Urinary bladder (tissue), 4 donors: ENCODE measurements at places on chromosomes 6 and 20. TPM values are rescaled to one million over a fixed set of nuclear protein-coding genes. Genes with fewer than 3 reads are reported as not detected.

HLA-DRB1 gene
- 107 TPM for polyA plus RNA-seq

DNA sequence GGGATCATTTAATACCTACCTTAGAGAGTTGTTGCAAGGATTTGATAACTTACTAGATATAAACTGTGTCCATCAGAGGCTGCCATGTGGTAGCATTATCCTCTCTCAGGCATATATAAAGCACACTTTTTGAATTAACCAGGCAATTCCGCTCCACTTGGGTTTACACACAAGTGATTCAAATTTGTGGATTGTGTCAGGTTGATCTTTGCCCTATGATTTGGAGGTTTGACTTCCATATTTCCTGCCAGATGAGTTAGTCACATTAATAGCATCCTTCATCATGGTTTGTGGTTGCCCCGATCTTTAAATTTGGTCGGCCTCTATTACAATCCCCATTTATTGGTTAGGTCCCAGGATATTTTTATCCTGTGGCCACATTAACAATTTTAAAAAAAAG is 44.8 kb upstream of the CTAGE9 start:
- no peak for DNase-seq

DEFB132 gene
- polyA plus RNA-seq: 0.04 TPM

RALGAPB gene
- polyA plus RNA-seq: 15.0 TPM

GRCh38 chr6:41059556-41059955 is 6.6 kb downstream of the APOBEC2 start:
- no peak for DNase-seq

GRCh38 chr20:37528446-37529213 is 954 bp upstream of the BLCAP start:
- DNase-seq: no peak

ADGRF5 gene
- polyA plus RNA-seq: 16.2 TPM

DNA sequence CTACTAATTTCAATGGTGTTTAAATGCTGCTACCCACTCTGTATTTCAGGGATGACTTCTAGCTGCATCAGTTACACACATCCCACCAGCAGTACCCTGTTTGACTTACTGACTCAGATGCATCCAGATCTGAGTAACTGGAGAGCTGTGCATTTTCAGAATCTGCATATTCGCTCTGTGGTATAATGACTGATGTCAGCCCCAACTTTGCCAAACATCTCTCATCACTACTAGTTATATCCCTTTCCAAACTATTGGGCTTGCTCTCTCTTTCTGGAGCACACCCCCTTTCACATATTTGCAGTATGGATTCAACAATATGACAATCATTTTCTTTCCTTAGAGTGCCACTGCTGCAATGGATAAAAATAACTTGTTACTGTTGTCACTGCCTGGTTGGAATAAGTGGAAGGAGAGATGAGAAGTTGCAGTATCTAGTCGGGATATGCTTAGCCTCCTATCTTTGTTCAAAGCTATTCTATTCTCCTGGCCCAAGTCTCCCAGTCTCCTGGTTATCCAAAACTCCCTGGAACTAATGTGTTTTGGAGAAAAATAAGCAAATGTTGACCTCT is 3.3 kb upstream of the RSPO3 start:
- no peak for DNase-seq

- no peak for DNase-seq
Observed at GRCh38 chr6:144665932-144666450, 380.9 kb downstream of the UTRN start.

CALHM6 gene
- polyA plus RNA-seq: 7.1 TPM

DNA sequence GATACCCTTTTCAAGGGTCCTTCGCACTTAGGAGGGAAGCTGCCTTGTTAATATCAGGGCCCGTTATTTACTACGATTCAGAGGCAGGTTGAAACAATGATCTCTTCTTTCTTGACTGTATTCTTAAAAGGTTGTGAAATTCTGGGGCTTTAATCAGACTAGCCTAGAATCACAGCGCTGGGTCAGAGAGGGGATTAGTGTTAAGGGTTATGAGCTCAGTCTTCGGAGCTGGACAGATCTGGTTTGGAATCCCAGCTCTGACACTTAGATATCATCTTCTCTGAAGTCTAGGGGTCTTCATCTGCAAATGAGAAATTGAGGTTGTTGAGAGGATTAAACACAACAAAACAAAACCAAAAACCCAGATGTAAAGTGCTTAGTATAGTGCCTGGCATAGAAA is 77.4 kb downstream of the CD83 start:
- no peak for DNase-seq

CAPN11 gene
- 1.1 TPM for polyA plus RNA-seq

TCF15 gene
- polyA plus RNA-seq: 0.65 TPM

DNA sequence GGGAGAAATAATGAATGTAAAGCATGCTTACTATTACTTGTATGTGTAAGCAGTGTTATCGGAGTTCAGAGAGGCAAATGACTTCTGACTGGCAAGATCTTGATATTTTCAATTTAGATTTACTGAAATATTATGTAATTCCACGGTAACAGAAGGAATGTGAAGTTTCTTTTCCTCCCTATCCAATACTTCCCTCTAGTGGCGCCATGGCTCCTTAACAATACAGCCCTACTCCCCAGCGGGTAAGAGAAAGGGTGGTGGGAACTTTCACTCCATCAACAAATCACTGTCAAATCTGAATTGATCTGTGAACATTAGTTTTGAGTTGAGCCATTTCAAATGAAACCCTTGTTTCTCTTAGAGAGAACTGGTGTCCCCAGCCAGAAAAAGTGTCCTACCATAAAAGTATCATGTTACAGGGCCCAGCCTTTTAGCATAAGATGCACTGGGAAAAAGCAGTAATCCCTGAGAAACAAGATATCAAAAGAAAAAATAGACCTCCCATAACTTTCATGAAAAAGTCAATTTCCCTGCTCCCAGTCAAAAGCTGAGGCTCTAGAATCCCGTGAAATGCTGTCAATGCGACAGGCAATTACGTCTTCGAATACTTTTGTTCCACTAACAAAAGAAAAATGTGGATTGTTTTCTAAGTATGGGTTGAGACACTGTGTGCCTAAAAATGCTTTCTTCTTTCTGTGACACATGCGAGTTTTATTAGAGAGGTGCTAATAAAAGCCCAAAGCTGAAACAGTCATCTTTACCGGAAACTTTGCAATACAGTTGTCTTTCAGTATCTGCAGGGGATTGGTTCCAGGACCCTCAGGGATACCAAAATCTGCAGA is 12.9 kb downstream of the COX7A2 start:
- no peak for DNase-seq

TAAR8 gene
- polyA plus RNA-seq: not detected

DNA sequence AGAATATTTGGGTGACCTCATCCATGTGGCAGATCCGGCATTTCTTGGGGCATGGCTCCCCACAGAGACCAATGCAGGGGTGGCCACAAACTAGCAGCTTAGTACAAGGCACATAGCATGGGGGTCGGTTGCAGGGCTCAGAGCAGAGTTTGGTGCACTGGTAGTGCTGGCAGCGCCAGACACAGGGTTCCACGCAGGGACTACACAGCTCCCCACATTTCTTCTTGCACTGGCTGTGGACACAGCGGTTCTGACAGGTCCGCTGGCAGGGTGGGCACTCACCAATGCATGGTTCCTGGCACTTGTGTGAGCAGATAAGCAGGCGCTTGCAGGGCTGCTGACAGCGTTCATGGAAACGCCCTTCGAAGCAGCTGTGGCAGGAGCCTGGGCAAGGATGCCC is 29.1 kb downstream of the DDX27 start:
- no peak for DNase-seq

SPTLC3 gene
- polyA plus RNA-seq: 3.1 TPM

DNA sequence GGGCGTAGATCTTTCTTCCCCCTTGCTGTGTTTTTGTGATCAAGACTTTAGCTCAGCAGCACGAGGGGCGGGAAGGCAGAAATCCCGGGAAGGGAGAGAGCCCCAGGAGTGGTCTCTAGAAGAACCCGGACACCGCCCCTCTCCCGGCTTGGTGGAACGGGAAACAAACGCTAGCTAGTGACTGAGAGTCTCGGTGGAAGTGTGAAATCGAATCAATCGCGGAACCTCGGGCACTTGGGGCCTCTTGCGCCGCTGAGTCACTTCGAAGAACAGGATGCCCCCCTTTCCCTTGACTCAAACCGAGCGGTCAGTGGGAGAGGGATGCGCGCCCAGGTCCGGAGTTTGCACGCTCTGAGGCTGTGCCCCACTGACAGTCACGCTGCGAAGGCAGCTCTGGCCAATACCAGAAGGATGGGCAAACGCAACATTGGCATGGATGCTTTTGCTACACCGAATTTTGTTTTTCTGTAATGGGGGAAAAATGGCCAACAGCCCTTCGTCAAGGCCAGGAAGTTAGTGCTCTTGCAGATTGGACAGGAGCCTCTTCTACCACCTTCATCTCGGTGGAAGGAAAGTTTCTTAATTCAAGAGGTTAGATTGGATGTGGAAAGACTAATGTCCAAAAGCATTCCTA is 1.6 kb upstream of the OLIG3 start:
- DNase-seq: no peak

DNA sequence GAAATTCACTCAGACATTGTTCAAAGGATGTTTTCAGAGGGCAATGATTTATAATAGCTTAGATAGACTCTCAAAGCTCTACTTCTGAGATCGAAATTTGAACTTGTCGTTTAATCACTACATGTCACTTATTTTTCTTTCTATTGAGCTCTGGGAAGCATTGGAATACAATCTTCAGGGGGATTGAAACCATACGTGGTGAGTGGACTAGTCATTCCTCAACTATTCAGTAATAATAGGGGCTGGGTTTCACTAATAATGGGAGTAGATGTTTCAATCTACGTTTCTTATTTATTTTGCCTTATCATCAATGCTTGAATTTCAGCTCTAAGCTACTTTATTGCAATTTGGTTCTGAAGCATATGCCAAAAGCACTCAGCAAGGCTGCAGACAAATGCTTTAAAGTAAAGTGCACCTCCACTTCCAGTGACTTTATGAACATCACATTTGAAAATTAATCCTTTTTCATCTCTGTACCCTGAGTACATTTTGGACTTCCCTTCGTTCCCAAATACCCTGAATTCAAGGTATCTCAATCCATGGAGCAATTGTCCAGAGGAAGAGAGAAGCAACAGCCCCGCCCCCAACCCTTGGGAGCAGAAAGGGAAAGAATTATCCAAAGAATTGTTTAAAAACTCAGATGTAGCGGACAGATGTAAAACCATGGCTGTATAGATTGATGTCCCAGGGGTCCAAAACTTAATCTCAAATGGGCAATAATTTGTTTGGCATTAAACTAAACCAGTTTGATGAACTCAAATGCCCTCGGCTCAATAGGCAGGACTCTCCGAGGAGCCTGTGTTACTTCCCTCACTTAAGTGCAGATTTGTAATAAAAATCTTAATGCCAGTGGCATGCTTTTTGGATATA is 68.1 kb downstream of the HFE start:
- peak; percentile 39 for DNase-seq

C6orf141 gene
- 2.3 TPM for polyA plus RNA-seq

ERVFRD-1 gene
- 0.22 TPM for polyA plus RNA-seq

GRCh38 chr6:137269347-137269746 is 50.2 kb upstream of the IFNGR1 start:
- DNase-seq: no peak

ME1 gene
- 23.4 TPM for polyA plus RNA-seq

DNA sequence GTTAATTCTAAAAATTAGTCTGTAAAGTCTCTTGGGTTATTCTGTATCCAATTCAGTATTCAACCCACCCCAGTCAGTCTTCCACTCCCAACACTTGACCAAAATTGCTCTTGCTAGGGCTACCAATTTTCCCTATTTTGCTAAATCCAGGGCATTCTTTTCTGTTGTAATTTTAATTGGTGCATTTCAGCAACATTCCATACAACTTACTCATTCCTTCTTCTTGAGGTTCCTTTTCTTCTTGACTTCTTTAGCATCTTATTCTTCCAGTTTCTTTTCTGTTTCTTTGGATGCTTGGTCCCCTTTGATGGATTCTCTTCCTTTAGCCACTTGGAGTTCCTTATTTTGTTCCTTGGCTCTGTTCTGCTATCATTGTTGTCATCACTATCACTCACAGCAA is 11.2 kb upstream of the GRM1 start:
- DNase-seq: no peak

GRCh38 chr20:19976595-19977372 is 40.4 kb upstream of the NAA20 start:
- no peak for DNase-seq

DNA sequence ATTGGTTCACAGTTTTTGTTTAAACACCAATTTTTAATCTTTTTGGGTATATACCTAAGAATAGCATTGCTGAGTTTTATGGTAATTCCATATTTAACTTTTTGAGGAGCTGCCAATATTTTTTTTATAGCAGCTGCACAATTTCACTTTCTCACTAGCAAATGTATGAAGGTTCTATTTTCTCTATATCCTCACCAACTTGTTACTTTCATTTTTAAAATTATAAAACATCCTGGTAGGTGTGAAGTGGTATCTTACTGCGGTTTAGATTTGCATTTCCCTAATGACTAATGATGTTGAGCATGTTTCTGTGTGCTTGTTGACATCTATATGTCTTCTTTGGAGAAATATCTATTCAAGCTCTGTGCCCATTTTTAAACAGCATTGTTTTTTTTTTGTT is 452.1 kb downstream of the GRIK2 start:
- no peak for DNase-seq

DNA sequence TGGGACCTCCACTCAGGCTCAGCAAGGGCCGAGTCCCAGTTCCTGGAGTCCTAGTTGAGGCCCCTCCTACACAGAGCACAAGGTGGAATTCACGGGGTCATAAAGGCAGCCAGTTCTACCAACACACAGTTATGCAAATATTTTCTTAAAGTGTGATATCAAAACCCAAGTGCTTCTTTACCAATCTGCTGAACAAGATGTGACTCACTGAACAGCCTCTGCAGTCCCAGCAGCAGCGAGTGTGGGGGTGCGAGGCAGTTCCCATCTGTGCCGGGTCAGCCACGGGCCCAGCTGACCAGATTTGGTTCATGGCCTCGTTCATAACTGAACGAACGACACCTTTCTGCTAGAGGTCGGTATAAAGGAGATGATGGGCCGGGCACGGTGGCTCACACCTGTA is 4.5 kb upstream of the TCEA2 start:
- no peak for DNase-seq

FOXC1 gene
- polyA plus RNA-seq: 4.2 TPM

FUT9 gene
- polyA plus RNA-seq: 0.23 TPM

- DNase-seq: no peak
Observed at GRCh38 chr6:16698162-16698533, 63.1 kb downstream of the ATXN1 start.

DNA sequence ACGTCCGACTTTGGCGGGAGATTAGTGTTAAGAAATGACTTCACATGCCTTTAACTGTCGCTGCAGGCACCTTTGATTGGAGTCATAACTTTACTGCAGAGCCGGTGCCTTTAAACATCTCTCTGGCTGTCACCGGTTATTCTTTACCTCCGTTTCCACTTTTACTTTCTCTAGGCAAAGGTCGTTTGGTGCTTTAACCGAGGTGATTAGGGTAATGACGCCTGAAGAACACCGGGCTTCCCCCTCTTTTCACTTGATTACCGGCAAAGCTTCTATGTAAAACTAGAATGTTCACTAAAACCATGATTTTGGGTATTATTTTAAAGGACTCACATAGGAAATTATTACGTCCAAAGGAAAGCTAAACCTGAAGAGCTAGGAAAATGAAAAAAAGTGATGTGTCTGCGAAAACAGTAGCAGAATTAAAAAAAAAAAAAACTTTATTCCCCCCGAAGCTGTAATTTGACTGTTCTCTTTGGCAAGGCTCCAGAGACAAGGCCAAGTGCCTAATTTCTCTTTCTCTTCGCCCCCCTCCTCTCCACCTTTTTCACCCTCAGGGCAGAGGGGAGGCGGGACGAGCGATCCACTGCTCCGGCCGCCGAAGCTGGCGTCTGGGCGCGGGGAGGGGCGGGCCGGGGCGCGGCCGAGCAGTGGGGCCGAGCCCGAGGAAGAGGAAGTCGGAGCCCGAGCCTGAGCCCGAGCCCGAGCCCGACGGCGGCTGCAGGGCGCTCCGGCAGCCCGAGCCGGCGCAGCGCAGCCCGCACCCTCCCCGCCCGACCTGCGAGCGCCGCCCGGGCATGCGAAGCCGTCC is at the start of gene PLEKHG1:
PLEKHG1 (plus strand) TSS at position 687 of the 811 bp plus-strand sequence. CDS start 133,797 bp downstream, outside the sequence.
- DNase-seq: no peak

OVOL2 gene
- polyA plus RNA-seq: 0.62 TPM
